ENCODE measurements at places on chromosomes 7 and 10. TPM values are rescaled to one million over a fixed set of nuclear protein-coding genes. Genes with fewer than 3 reads are reported as not detected.

DNA sequence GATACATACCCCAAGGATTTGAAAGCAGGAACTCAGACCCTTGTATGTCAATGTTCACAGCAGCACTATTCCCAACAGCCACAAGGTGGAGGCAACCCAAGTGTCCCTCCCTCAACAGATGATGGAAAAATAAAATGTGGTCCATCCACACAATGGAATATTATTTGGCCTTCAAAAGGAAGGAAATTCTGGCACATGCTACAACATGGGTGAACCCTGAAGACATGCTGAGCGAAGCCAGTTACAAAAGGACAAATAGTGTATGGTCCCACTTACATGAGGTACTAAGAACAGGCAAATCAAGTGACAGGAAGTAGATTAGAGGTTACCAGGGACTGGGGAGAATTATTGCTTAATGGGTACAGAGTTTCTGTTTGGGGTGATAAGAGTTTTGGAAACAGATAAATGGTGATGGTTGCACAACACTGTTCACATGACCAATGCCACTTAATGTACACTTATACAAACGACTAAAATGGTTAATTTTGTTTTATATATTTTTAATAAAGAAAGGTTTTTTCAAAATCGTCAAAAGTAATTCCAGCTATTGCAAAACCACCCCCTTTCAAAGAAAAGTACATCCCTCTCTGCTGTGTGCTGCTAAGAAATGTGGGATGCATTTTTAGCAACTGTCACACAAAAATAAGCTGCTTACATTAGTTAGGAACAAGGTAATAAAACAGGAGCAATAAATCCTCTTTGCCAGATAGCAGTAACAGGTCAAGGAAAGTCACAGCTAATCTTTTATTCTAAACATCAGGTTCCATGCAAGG is 85.7 kb downstream of the GRB10 start:
- DNase-seq = no peak

IDI1 gene
- 10.8 TPM for total RNA-seq

DNA sequence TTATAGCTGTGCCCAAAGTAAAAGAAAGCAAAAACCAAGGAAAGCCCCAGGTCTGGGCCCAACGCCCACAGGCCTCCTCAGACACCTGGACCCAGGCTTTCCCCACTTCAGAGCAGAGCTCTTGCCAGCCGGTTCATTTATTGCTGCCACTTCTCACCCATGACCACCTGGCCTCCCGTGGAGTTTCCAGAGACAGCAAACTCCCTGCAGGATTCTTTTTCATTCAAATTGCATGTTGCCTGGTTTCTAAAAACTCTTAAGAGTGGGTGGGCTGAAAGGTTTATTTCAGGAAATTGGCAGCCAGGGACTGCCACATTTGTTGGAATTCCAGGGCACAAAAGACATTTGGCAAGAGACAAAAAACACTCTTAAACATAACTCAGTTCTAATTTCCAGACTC is 4.7 kb downstream of the VOPP1 start:
- no peak for DNase-seq

GRCh38 chr7:46160861-46161260 is 239.8 kb upstream of the IGFBP3 start:
- DNase-seq = no peak

- no peak for DNase-seq
Measured at GRCh38 chr10:131267814-131268095, 43.8 kb downstream of the TCERG1L start.

TRIM50 gene
- not detected for total RNA-seq

GRCh38 chr10:64345856-64346255 is 824.7 kb downstream of the REEP3 start:
- DNase-seq = no peak

- DNase-seq = no peak
Measured at GRCh38 chr10:122321960-122322359, 50.9 kb downstream of the BTBD16 start.

GNAI1 gene
- 17.2 TPM for total RNA-seq

SEMA3E gene
- total RNA-seq = 3.3 TPM

PNLIPRP2 gene
- total RNA-seq = not detected

DNA sequence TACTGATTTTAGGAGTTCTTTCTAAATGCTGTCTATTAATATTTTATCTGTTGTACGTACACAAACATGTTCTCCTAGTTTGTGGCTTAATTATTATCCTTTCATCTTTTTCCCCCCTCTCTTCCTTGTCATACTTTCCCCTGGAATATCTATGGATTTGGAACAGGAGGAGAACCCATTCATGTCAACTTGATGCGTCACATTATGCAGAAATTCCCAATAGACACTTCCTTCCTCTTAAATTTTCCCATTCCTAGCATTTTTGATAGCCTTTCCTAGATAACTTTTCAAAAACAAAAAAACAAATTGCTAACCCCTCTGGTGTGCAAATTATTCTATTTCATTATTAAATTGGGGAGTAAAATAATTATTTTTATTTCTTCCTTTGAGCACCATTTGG is 36.2 kb downstream of the SLC35B4 start:
- DNase-seq = no peak

SEC31B gene
- total RNA-seq = 19.5 TPM
